ENCODE measurements at places on chromosomes 11 and 22.

DNA sequence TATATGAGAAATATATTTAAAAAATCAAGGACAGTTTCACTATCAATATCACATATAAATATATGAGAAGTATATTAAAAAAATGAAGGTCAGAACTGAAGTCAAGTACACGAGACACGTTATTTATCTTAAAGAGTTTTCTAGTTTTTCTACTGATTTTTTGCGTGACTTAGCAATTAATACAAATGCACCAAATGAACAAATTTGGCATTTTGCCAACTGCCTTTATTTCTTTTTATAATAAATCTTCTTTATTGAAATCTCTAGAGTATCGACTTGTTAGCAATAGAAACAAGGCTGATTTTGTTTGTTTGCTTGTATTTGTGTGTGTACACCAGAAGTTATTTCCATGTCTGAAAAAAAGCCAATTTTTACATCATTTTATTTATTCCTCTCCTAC is 1684.7 kb upstream of the RAG2 start:
- no peak for DNase-seq
- no peak overlapping the region for H3K27ac ChIP-seq
- H3K4me3 ChIP-seq: no peak overlapping the region
- no peaks in the 10 kb centered on the region for H3K27me3 ChIP-seq
- H3K36me3 ChIP-seq: peaks cover 4% of the 10 kb centered on the region

- no peak overlapping the region for H3K27ac ChIP-seq
- DNase-seq: no peak
- H3K4me1 ChIP-seq: no peaks in the 10 kb centered on the region
- peaks cover 25% of the 10 kb centered on the region for H3K27me3 ChIP-seq
- no peak overlapping the region for H3K4me3 ChIP-seq
Measured at GRCh38 chr22:27391092-27391770, 410.3 kb downstream of the MN1 start.

DNA sequence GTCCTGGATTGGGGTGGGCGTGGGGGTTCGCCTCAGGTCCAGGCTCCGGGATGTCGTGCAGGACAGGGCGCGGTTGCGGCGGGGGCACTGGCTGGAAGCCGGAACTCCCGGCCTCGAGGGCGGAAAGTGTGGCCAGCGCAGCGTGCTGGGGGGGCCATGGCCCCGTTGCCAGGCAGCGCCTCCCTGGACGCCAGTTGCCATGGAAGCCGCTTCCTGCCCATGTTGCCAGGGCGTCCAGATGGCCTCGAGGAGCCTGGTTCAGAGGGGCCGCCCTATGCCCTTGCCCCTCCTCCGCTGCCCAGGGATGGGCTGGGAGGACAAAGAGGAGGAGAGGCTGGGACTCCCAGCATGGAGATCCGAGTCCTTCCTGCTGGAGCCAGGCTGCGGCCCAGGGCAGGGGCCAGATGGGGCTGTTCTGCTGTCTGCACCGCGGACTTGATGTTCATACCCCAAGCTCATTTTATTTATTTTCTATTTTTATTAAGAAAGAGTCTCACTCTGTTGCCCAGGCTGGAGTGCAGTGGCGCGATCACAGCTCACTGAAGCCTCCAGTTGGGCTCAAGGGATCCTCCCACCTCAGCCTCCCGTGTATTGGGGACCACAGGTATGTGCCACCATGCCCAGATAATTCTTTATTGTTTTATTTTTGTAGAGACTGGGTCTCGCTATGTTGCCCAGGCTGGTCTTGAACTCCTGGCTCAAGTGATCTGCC is 4.6 kb upstream of the CCDC188 start:
- DNase-seq: no peak
- H3K27ac ChIP-seq: no peak overlapping the region
- H3K36me3 ChIP-seq: peaks cover 7% of the 10 kb centered on the region

GRCh38 chr11:119891055-119891768 is 162.2 kb upstream of the NECTIN1 start:
- no peaks in the 10 kb centered on the region for H3K36me3 ChIP-seq
- no peak for DNase-seq
- H3K4me1 ChIP-seq: no peaks in the 10 kb centered on the region
- no peak overlapping the region for H3K4me3 ChIP-seq

GRCh38 chr11:11472106-11472505 is 119.1 kb upstream of the CSNK2A3 start:
- no peak overlapping the region for H3K4me3 ChIP-seq
- peaks cover 7% of the 10 kb centered on the region for H3K27me3 ChIP-seq
- no peaks in the 10 kb centered on the region for H3K36me3 ChIP-seq

DNA sequence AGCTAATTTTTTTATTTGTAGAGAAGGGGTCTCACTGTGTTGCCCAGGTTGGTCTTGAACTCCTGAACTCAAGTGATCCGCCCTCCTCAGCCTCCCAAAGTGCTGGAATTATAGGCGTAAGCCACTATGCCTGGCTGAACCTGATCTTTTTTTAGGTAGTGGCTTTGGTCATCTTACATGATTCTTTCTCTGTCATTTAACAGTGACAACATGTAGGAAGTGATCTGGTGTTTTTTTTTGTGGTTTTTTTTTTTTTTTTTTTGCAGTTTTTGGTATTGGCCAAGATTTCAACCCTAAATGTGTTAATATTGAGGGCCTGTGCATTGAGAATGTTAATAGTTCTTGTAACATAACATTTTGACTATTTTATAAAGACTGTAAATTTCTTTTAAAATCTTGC is 8.0 kb upstream of the FERMT3 start:
- H3K27ac ChIP-seq: no peak overlapping the region
- H3K4me1 ChIP-seq: peaks cover 3% of the 10 kb centered on the region
- H3K36me3 ChIP-seq: peaks cover 100% of the 10 kb centered on the region
- H3K27me3 ChIP-seq: no peaks in the 10 kb centered on the region

DNA sequence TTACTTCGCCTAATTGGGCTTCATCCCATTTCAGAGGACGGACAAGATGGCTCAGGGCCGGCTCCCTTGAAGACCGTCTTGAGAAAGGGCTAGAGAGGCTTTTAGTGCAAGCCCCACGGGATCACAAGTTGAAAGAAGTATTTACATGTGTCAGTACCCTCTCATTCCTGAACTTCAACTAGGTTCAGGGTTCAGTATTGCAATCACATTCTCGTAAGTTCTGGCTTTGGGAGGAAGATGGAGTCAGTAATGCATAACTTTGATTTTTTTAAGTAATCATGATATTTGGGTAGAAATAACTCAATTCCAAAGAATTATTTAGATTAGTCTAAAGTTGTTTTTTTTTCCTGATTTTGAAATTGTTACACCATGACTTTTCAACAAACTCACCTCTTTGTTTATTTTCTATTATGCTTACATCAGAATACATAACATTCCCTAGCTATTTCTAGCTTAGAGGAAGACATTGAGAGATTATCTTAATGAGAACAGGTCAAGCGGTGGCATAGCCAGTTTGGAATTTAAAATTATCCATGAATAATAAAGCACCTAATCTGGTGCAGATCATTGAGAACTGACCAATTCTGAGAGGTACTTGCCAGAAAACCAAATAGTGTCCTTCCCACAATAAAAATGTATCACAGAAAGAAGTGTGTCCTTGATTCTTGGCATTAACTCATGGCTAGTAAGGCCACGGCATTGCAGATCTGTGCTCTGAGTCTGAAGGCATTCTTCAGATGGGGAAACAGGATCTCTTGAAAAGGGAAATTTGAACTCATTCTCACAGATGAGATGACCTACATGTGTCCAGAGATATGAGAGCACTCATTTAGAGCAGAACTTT is 92.1 kb upstream of the BLID start:
- H3K4me3 ChIP-seq: no peak overlapping the region
- H3K36me3 ChIP-seq: no peaks in the 10 kb centered on the region

DNA sequence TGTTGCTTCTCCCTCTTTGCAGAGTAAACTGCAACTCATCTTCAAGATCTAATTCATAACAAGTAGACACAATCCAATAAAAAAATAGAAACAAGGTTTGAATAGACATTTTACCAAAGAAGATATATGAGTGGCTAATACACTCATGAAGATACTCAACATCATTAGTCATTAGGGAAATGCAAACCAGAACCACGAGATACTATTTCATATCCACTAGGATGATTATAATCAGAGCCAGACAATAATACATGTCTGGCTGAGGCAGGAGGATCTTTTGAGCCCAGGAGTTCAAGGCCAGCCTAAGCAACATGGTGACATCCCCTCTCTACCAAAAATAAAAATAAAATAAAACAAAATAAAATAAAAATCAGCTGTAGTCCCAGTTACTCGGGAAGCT is 85.0 kb downstream of the ATG16L2 start:
- DNase-seq: no peak
- no peak overlapping the region for H3K4me3 ChIP-seq
- no peaks in the 10 kb centered on the region for H3K27me3 ChIP-seq
- no peaks in the 10 kb centered on the region for H3K4me1 ChIP-seq
- peaks cover 13% of the 10 kb centered on the region for H3K36me3 ChIP-seq

DNA sequence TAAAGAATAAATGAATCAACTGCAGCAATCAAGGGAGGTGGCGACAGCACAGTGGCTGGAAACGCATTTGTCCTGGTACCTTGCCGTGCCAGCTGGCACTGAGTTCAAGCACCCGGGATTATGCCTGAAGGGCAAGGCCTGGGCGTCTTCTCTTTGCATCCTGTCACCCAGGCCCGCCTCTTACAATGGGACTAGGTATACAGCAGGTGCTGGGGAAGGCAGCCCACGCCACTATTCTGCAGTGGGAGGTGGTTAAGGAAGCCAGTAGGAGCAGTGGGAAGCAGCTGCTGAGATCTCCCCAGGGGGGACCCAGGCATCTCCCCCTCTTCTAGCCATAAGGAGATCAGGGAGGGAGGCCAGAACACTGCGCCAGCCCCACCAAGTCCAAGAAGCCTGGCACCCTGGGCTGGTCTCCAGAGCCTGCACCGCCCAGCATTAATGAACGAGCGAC is 15.3 kb upstream of the BAIAP2L2 start:
- DNase-seq: no peak
- H3K4me3 ChIP-seq: no peak overlapping the region

DNA sequence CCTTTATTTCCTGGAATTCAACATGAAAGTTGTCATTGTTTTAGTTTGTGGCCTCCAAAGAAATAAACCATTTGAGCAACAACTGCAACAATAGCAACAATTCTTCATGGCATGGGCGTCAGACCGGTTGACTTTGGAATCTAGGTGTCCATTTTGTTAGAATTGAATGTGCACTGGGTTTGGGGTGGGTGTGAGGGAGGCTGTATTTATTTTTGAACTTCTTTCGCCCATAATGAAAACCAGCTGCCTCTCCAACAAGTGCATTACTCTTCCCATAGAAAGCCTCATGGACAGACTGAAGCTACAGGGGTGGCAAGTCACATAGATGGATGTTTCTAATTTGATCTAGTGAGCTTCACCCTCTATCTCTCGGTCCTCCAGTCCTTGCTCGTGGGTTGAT is 85.4 kb downstream of the ADAMTS15 start:
- DNase-seq: no peak
- no peak overlapping the region for H3K4me3 ChIP-seq
- H3K27me3 ChIP-seq: peaks cover 48% of the 10 kb centered on the region
- no peaks in the 10 kb centered on the region for H3K4me1 ChIP-seq

DNA sequence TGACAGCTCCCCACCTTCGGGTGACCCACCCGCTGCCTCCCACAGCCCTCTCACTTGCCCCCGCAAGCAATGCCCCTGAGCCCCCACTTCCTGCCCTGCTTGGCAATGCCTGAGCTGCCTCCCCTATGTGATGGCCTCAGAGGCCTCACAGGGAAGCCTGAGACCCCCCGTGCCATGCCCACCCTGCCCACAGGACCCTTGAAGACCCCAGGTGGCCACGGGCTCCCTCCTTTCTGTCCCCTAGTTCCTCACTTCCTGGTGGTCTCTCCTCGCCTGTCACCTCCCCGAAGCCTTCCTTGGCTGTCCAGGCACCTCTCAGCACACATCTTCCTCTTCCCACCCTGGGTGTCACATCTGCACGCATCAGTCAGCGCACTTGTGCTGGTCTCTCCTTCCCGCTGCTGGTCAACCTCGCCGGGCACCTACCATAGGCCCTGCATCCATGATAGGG is 90.5 kb downstream of the BRD1 start:
- H3K27ac ChIP-seq: no peak overlapping the region
- H3K36me3 ChIP-seq: no peaks in the 10 kb centered on the region
- H3K4me1 ChIP-seq: peaks cover 6% of the 10 kb centered on the region
- DNase-seq: no peak
- no peak overlapping the region for H3K4me3 ChIP-seq
- peaks cover 87% of the 10 kb centered on the region for H3K27me3 ChIP-seq

DNA sequence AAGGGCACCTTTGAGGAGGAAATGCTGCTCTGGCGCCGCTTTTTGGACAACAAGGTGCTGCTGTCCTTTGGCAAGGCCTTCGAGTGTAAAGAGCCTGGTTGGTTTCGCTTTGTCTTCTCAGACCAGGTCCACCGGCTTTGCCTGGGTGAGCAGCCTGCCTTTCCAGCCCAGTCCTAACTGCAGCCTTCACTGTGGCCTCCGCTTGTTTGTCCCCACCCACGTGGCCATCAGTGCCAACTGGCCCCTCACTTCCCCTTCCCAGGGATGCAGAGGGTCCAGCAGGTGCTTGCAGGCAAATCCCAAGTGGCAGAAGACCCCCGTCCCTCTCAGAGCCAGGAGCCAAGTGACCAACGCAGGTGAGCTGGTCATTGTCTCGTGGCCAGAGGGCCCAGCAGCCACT is 12.0 kb upstream of the EXT2 start:
- peaks cover 3% of the 10 kb centered on the region for H3K36me3 ChIP-seq
- H3K27ac ChIP-seq: no peak overlapping the region
- H3K4me3 ChIP-seq: no peak overlapping the region
- H3K27me3 ChIP-seq: no peaks in the 10 kb centered on the region
- no peak for DNase-seq

GRCh38 chr11:129965248-129965647 is 37.4 kb downstream of the PRDM10 start:
- no peak overlapping the region for H3K4me3 ChIP-seq
- H3K27me3 ChIP-seq: no peaks in the 10 kb centered on the region
- no peak for DNase-seq
- no peaks in the 10 kb centered on the region for H3K4me1 ChIP-seq

DNA sequence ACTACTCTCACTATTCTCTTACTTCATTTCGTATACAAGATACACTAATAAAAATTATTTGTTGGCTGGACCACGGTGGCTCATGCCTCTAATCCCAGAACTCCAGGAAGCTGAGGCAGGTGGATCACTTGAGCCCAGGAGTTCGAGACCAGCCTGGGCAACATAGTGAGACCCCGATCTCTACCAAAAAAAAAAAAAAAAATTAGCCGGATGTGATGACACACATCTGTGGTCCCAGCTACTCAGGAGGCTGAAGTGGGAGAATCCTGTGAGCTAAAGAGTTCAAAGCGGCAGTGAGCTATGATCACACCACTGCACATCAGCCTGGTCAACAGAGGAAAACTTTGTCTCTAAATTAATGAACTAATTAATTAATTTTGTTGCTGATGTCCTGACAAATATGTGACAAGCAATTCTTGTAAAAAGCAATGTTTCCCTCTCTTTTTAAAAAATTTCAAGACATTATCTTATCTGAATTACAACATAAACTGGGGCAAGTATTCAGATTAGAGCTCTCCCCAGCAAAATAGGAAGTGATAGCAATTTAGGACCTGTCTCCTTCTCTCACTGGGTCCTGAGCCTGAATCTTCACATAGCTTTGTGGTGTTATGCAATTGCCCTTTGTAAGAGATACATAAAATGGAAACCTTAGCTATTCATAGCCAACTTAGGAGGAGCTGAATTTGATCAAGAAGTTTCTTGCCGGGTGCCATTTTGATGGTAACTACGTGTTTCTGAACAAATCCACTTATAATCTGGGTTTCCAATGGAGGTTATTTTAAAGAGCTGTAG is 17.6 kb upstream of the TMA7B start:
- peak overlapping the region; percentile 54 for H3K4me3 ChIP-seq
- DNase-seq: no peak
- peaks cover 67% of the 10 kb centered on the region for H3K4me1 ChIP-seq
- H3K27ac ChIP-seq: peak overlapping the region; percentile 69
- H3K36me3 ChIP-seq: peaks cover 20% of the 10 kb centered on the region

GRCh38 chr11:111426617-111427016 is 47.5 kb upstream of the POU2AF1 start:
- H3K36me3 ChIP-seq: no peaks in the 10 kb centered on the region
- no peak overlapping the region for H3K27ac ChIP-seq
- no peak overlapping the region for H3K4me3 ChIP-seq
- H3K27me3 ChIP-seq: peaks cover 42% of the 10 kb centered on the region
- no peak for DNase-seq
